ENCODE measurements at places on chromosomes 16 and 17. TPM values are rescaled to one million over a fixed set of nuclear protein-coding genes. Genes with fewer than 3 reads are reported as not detected.

DNA sequence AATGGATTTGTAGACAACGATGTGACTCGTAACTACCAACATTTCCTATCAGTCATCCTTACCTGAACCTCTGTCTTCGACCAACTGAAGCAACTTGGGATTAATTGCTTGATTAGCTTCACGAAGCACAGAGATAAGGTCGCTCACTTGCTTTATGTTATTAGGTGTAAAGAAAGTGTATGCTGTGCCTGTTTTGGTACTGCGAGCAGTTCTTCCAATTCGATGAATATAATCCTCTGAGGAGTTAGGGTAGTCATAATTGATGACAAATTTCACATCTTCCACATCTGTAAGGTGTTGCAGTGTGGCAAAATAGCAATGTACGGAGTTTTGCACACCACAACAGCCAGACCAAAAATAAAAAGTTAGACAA, 3.6 kb upstream of the POLG2 start:
- DNase-seq, result no peak

The PRSS33 gene
- polyA plus RNA-seq, result 0.20 TPM

DNA sequence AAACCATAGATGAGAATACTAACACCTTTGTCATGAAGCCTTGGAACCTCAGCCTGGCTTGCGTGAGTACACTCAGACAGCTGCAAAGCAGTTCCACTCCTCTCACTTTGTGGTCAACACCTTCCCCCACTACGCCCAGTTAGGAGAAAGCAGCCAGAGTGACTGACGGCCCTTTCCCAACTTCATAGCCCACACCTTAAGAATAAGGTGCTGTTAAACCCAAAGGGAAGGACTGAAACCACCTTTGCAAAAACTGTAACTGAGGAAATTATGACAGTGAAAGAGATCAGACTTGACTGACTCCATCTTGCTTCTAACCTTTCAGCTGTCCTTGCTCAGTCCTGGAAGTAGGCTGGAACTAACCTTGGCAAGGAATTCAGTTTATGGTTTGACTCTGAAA, 13.7 kb downstream of the N4BP1 start:
- DNase-seq, result no peak

DNA sequence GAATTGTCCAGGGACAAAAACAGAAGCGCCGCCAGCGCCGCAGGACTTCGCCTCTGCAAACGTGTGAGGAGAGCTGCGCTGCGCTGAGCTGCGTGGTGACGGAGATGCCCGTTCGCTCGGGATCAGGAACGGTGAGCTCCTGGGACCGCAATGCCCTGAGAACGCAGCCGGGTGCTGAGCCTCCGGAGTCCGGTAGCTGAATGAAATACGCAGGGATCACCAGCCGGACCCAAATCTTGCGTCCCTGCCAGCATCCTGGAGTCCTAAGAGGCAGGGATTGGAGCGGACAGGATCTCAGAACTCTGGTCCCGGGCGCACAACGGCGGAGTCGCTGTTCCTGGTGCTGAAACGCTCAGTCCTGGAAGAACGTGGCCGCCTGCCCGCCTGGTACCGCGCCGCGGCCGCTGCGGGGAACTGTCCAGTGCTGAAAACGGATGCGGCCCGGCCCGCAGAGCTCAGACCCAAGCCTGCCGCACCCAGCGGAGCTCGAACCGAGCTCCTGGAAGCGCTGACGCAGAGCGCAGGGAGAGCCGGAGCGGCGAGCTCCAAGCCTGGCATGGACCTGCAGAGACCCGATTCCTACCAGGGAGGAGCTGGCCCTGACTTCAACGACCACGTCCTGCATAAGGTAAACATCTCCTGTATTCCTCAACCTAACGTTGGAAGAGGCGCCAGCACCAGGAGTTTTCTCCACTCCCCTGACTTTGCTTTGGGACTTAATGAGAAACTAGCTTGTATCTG, 41.5 kb downstream of the CD300LF start:
- DNase-seq, result peak; percentile 71

DNA sequence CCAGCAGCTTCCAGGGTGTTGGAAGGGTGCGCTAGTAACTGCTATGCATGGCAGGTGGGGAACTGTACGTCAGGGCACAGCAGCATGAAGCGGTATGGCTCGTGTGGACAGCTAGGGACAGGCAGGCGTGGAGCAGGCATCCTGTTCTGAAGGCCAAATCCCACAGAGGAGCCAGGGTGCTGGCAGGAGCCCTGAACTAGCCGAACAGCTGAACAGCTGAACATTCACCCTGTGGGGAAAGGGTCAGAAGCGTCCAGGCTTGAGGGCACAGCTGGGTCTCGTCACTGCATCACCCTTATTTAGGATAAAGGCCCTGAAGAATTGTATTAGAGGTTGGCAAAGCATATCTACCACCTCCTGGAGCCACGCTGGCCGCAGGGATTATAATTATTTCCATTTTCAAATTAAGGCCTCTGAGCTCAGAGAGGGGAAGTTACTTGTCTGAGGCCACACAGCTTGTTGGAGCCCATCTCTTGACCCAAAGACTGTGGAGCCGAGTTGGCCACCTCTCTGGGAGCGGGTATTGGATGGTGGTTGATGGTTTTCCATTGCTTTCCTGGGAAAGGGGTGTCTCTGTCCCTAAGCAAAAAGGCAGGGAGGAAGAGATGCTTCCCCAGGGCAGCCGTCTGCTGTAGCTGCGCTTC, 3.3 kb upstream of the STH start:
- DNase-seq, result no peak

GRCh38 chr17:48429156-48429555, 858 bp downstream of the SKAP1 start:
- DNase-seq, result no peak

GRCh38 chr17:9247401-9247938, 226.2 kb downstream of the NTN1 start:
- no peak for DNase-seq

The KRTAP9-4 gene
- polyA plus RNA-seq, result not detected

The TMEM132E gene
- polyA plus RNA-seq, result 3.7 TPM

GRCh38 chr16:21222495-21223337, 10.8 kb upstream of the ANKS4B start:
- no peak for DNase-seq

The NOG gene
- 1.6 TPM for polyA plus RNA-seq

DNA sequence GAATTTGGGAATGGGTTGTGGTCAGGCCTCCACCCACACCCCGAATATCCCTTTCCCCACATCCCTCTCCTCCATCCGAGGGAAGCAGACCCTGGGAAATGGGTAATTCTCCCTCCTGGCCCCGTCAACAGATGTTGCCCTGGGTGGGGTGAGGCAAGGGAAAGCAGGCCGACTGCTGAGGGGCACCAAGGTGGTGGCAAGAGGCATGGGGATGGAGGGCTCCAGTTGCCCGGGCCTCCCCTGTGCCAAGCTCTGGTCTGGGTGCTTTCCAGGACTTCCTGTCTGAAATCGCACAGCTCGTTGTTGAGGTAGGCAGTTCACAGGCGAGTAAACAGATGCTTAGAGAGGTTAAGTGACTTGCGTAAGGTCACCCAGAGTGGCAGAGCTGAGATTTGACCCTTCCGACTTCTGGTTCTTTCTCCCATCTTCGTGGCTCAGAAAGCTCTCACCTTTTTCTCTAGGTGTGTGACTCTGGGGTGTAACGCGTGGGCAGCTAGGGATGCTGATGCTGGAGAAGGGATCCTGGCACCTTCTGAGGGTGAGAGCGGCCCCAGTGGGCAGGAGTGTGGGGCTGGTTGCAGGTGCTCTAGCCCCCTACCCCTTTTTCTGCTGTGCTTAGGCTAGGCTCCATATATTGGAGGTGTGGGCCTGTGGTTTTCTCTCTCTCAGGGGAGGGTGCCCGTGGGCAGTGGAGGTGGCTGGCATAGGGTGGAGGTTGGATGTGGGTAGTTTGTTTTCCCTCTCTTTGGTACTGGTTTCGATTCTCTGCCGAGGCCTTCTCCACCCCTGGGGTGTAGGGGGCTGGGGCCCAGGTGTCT, 17.2 kb downstream of the RARA start:
- DNase-seq, result no peak

The INPP5K gene
- polyA plus RNA-seq, result 22.6 TPM

- DNase-seq, result no peak
Observed at GRCh38 chr17:4232168-4232813, 31.5 kb downstream of the ANKFY1 start.

GRCh38 chr16:47664653-47665325, 203.7 kb downstream of the PHKB start:
- no peak for DNase-seq

DNA sequence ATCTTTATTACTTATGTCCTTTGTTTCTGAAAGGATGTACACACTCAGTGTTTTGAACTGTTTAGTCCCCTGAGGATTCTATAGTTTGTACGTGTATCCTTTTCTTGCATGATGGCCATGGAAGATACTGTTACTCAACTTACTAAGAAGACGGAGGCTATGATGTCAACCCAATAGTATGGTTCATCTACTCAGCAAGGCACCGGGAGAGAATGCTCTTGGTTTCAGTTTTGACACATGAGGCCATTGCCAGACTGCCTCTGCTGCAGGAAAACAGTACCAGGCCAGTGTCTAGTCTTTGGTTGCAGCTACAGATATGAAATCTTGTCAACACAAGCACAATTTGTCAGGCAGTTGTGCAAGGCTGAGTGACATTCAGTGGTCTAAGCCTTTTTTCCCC, 134.5 kb downstream of the MRTFB start:
- no peak for DNase-seq

The SLC25A11 gene
- 71.7 TPM for polyA plus RNA-seq

- DNase-seq, result no peak
Observed at GRCh38 chr17:82018152-82018988, 4.3 kb downstream of the CENPX start.

DNA sequence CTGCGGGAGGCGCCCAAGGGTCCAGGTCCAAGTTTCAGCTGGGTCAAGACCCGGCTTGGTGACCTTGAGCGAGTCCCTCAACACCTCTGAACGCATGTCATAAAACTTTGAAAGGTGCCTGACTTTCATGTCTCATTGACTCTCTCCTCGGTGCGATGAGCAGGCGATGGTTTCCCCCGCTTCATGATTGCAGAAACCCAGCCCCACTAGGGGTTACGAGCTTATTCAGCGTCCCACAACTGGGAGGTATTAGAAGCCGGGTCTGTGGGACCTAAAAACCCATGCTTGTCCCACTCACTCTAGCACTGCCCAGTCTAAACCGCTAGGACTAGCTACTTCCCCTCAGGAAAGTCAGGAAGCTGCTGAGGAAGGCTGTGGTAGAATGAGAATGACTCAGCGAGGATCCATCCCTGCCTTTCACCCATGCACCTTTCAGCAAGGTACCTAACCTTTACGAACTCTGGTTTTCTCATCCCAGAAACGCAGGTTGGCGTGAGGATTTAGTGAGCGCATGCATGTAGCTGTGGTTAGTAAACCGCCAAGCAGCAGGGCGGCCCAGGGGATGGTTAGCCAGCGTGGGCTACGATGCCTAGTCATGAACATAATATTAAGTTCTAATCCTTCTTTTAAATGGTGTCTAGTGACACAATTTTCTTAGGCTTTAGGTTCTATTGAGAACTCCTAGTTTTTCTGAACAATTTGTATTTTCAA, 26.2 kb upstream of the RFFL start:
- DNase-seq, result no peak

The GNG13 gene
- 0.46 TPM for polyA plus RNA-seq

The RUNDC3A gene
- 2.2 TPM for polyA plus RNA-seq

DNA sequence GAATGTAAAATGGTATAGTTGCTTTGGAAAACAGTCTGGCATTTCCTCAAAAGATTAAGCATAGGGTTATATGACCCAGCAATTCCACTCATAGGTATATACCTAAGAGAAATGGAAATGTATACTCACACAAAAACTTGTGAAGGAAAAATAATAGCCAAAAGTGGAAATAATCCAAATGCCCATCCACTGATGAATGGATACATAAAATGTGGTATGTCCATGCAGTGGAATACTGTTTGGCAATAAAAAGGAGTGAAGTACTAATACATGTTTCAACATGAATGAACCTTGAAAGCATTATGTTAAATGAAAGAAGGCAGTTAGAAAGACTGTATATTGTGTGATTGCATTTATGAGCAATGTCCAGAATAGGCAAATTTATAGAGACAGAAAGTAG, 25.1 kb downstream of the NUP93 start:
- DNase-seq, result no peak

- DNase-seq, result no peak
Observed at GRCh38 chr17:10435096-10435495, 13.3 kb upstream of the MYH8 start.

DNA sequence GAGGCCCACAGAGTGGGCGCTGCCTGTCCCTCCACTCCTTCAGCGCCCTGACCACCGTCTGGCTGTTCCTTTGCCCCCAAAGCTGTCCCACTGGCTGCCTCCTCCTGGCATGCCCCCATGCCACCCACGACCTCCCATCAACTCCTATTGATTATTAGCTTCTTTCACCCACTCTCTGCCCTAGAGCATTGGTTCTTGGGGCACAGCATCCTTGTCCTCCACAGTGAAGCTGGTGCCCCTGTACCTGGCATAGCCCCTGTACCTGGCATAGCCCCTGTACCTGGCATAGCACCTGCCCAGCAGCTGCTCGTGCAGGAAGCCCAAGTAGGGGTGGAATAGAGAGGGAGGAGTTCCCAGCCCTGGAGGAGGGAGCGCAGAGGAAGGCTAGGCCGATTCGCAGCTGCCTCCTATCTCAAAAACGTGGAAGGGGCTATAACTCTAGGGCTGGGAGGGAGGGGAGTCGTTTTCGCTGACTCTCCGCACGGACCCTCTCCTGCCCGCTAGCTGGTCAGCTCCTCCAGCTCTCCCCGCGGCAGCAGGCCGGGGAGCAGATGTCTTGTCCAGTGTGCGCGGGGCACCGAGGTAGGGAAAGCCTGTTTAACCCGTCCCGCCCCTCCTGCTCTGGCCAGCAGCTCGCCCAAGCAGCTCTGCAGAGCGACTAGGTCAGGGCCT, 5.7 kb upstream of the ACTG1 start:
- DNase-seq, result no peak

The NT5M gene
- 6.0 TPM for polyA plus RNA-seq

DNA sequence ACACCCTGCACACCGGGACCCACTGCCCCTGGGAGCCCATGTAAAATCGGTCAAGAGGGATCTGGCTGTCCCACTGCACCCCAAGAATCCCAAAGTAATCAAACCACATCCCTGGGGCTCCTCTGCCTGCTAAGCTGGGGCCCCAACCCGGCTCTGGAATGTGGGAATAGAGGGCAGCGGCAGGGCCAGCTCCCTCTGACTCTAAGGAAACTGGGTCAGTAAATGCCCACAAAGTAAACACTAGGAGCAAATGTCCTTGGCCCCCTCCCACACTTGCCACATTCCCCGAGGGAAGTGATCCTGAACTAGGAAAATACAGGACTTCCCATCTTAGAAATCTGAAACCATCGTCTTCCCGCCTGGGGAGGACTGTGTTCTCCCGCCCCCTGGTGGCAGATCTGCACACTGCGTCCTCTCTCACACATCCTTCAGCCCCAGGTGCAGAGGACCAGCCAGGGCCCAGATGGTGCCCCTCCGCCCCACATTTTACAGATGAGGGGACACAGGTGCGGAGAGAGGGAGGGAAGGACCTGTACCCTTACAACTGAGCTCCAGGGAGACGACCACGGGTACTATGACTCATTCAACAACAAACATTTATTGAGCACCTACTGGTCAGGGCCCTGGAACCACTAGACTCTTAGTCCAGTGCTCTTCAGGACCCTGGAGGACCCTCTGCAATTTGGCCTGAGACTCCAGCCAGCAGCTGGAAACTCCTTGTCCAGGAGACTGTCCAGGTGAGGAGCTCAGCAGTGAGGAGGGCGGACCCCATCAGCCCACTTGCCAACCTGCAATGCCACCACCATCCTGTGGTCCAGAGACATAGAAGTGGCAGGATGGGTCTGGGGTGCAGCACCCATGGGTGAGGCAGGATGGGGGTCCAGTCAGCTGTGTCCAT, 10.1 kb downstream of the P3H4 start:
- DNase-seq, result no peak

GRCh38 chr17:2071455-2072281, 16.8 kb downstream of the HIC1 start:
- DNase-seq, result no peak

The LITAFD gene
- not detected for polyA plus RNA-seq
